Stimulated activated CD8-positive, alpha-beta memory T cell treated with anti-CD3 and anti-CD28 coated beads, Interleukin-7, amount 100 ng/mL, for 1 hour (primary cell): ENCODE measurements at places on chromosomes 7 and 10.

GRCh38 chr10:102400598-102401341, 5.3 kb downstream of the NFKB2 start:
- DNase-seq = no peak

GRCh38 chr7:73700069-73700423, 16.6 kb downstream of the BUD23 start:
- no peak for DNase-seq

DNA sequence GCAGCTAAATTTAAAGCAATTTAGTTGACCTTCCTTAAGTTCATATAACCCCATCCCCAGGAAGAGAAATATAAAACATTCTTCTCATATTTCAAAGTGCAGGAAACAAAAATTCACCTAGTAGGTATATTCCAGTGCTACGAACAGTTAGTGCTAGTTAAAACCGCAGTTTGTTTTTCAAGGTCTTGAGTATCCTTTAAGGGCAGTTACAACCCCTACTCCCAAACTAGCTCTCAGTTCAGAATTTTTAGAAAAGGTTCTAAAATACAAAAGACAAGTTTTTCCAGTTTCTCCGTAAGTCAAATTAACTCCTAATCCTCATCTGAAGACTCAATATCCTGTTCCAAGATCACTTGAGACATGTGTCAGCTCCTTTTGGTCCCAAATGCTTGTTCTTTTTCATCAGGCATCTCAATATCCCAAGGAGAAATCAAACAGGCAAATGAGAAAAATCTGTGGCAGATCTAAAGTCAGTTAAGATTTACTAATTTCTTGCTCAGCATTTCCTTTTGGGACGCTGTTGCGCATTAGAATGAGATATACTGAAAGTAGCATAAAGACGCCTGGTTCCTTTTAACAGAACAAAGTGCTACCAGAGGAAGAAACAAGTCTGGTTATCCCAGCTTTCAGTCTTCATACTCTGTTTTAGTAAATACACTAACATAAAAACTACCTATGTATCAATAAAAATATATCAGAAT, 51.8 kb downstream of the ARHGAP12 start:
- DNase-seq = no peak

DNA sequence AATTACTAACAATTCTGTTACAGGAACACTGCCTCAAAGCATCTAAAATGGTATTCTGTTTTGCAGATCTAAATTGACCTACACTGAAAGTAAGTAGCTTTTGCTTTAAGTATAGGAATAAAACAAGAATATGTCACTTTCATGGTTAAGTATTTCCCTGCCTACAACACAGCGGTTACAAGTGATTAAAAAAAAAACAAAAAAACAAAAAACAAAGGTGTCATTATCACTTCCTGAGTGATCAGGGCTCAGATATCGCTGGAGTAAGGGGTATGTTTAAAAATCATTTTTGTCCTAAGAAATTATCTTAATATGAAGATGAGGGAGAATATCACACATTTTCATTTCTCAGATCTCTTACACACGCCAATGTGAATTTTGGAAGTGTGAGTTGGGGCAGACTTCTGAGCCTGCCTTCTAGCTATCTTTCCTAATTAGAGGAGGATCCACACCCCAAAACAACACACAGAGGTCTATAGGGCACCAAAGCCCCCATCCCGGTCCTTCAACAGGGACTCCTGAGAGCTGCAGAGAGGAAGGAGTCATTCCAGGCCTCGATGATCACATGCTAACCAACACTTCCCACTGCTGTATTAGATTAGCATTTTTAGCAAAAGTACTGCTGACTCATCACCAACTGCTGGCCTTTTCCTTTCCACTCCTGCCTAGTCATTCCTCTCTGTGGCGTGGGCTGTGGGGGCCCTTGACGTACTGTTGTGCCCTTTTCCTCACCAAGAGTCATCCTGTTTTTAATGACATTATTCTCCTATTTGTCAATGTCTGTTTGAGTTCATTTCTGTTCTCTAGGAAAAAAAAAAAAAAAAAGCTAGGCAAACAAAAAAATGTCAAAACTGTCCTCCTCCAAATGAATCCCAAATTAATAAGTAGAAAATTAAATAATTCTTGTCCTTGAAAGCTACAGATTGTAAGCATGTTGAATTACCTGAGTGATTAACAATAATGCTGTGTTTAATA, 31.2 kb downstream of the PRTFDC1 start:
- no peak for DNase-seq

GRCh38 chr7:27650283-27650682, 12.4 kb downstream of the HIBADH start:
- no peak for DNase-seq

DNA sequence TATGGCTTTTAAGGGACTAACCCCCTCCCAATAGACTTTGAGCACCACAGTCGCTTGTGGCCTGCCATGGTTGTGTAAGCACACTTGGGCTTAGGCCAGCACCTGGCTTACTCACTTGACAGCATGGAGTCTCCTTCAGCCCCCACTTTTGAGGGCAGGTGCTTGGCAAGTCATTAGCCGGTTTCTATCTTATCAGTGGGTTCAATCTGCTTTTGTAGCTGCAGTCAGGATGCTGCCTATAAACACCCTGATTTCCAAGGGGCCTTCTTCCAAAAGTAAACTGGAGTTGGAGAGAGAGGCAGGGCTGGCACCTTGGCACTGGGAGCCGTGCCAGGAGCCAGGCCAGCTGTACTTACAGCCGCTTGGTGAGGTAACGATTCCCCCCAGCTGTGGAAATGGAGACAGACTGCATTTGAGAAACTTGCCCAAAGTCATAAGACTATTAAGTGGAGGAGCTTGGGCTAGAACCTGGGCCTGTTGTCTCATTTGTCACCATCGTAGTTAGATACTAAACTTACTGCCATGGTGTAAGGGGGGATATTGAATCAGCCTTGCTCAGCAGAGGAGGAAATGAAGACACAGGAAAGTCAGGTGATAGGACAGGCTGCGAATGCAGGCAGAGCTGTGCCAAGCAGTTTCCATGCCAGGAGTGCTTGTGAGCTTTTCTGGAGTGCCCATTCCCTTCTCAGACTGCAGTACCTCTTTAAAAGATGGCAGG, 92.2 kb upstream of the EFCAB10 start:
- no peak for DNase-seq

DNA sequence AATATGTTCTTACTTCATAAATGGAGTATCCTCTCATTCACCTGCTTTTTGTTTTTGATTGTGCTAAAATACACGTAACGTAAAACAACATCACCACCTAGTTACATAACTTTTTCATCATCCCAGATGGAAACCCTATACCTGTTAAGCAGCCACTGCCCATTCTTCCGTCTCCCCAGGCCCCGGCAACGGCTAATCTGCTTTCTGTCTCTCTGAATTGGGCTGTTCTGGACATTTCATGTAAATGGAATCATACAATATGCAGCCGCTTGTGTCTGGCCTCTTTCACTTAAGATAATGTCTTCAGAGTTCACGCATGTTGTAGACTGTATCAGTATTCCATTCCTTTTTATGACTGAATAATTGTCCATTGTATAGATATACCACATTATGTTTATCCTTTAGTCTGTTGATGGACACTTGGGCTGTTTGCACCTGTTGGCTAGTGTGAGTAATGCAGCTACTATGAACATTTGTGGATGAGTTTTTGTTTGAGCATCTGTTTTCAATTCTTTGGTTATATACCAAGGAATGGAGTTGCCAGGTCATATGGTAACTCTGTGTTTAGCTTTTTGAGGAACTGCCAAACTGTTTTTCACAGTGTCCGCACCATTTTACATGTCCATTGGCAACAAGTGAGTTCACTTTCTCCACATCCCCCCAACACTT, 14.1 kb upstream of the SUN1 start:
- no peak for DNase-seq

GRCh38 chr10:54478601-54479000, 322.4 kb downstream of the PCDH15 start:
- no peak for DNase-seq

DNA sequence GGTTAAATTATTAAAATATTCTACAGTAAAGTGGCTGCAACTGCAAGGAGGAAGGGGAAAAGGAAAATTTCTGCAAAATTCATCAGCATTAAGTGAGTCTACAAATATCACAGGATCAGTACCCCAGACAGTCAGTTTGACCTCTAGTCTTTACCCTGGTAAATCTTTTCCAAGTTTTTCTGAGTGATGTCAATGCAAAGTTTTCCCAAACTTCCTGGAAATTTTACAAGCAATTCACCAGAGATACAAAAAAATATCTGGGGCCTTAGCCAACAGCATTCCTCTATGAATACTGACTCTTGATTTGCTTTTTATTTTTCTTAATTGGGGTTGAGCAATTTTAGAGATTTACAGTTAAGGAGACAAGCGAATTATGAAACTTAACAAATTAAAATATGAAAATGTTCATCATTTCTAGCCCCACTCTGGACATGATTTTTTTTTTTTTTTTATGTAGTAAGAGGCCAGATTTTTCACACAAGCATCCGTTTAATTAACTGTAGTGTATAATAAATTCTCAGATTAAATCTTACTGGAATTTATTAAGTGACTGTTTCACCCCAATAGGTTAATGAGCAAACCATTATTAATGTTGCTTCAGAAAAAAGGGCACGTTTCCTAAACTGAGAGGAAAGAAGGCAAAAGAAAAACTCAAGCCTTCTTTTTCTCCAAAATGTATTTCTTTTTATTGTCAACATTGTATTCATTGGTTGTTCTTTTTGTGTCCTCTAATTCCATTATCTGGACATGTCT, 539.5 kb upstream of the FZD8 start:
- DNase-seq = no peak

- DNase-seq = no peak
Observed at GRCh38 chr7:3235322-3235721, 65.7 kb upstream of the SDK1 start.

- no peak for DNase-seq
Observed at GRCh38 chr10:84766923-84767322, 438.5 kb downstream of the CCSER2 start.

- DNase-seq = no peak
Observed at GRCh38 chr7:143849785-143850479, 52.0 kb downstream of the TCAF1 start.

DNA sequence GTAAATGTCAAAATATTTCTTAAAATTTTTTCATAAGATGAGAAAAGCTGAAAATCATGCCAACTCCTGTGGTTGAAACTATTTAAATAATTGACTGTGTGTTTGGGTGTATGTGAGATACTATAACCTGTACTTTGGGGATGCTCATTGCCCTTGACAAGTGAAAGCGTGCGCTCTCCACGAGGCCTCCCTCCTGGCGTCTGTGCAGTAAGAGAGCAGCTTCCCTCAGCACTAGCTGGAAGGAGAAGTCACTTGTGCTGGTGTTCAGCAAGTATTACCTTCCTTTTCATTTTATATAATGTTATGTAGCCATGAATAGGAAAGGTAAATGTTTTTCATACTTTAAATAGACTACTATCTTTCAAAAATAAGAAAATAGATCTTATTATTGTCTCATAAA, 118.9 kb downstream of the ZEB1 start:
- DNase-seq = no peak

DNA sequence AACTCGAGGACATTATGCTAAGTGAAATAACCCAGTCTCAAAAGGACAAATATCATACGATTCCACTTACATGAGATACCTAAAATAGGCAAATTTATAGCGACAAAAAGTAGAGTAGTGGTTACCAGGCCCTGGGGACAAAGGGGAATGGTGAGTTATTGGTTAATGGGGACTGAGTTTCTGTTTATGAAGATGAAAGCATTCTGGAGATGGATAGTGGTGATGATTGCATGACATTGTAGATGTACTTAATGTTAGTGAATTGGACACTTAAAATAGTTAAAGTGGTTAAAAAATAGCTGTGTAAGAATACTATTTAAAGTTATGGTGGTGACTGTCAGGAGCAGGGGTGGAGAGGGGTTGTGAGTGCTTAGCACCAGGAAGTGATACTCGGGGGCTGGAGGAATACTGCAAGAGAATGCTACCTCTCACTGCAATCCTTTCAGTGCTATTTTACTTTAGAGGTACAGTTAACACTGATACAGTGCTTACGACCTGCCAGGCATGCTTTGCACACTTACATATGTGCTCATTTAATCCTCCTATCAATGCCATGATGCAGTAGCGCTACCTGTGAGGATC, 16.7 kb upstream of the TEX36 start:
- DNase-seq = no peak

- DNase-seq = no peak
Observed at GRCh38 chr10:88073682-88074081, 210.3 kb downstream of the PTEN start.
